HT-29 (cell line): ENCODE measurements at places on chromosomes 2 and 18. TPM values are rescaled to one million over a fixed set of nuclear protein-coding genes. Genes with fewer than 3 reads are reported as not detected.
A peak's percentile ranks its signal among the peaks of the same experiment; 100 is the strongest.

M1AP gene
- total RNA-seq = not detected in 2 replicates

- DNase-seq = no peak
Measured at GRCh38 chr2:219056896-219057708, 3.6 kb downstream of the IHH start.

DNA sequence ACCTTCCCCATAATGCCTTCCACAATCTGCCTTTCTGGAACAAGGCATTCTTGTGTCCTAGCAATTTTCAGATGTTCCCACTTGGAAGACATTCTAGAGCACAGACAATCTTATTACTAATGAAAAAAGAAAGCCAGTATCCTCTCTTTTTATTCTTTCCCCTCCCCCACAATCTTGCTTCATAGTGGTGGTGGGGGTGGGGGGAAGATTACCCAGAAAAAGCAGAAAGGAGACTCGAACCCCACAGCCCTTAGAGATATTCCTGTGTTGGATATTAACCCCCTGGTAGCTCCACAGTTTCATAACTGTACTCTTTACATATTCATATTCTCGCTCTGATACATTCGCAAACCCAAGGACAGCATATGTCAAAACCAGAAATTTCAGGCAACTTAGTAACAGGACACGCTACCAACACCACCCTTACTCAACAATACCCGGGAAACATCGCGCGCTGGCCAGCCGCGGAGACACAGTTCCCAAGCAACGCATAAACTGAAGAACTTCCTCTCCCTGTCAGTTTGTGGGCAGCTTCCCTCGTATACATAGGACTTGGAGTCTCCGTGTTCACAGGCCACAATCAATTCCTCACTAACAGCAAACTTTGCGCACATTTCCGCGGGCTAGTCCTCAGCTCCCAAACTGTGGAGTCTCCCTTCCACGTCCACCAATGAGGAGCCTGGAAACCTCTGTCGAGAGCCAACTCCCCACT lies 793 bp downstream of the NR4A2 start:
- DNase-seq = peak; percentile 86

DNA sequence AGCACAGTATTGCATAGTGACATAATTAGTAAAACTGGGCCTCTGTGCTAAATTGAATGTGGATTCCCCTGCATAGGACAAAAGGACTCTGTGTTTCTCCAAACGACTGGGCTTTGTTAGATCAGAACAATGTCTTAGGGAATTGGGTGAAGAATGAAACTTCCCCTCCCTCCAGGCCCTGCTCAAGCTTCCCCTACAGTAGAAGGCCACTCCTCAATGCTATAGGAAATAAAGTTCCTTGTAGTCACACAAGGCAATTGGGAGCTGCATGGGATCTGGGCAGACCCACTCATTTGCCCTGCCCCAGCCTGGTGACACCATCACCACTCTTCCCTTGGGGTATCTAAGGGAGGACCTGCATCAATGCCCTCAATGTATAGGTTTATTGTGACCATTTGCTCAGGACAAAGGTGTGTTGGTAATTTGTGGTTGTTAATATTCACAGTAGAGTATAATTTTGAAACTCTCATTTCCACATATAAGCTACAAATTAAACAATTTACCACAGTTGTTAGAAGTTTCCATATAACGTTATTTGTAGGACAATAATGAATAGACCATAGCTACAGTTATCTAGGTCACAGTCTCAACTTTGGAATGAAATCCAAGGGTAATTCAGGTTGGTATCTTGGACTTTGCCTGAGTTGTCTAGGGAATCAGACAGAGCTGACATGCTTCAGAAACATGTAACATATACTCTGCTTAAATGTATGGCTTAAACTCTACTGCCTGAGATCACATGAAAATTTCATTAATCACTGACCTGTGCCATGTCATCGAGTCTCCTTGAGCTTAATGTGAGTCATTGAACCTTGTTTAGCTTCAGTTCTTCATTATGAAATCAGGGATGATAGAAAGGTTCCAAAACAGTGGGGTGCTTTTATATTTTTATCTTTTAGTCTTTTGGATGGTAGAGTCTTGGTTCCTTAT lies 64.8 kb upstream of the DARS1 start:
- no peak for DNase-seq

DNA sequence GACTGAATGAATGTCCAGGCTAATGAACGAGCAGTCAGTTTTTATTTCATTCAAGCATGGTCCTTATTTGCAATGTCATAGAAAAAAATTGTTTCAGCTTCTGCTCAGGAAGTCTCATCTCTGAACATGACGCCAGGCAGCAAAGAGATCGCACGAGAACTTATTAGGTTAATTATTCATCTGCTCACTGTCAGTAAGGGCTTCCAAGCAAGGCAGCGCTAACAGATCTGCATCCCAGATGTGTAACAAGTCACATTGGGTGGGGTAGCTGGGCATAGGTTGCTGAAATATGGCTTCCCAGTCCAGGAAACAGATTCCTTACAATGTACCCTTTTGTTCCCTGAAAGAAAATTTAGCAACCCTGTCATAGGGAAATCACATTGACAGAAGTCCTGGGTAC lies 63.5 kb downstream of the ANKRD44 start:
- no peak for DNase-seq
